ENCODE measurements at places on chromosomes 2 and 18.

GRCh38 chr2:81714817-81715216 lies 1410.3 kb upstream of the LRRTM1 start:
- DNase-seq, result no peak

DNA sequence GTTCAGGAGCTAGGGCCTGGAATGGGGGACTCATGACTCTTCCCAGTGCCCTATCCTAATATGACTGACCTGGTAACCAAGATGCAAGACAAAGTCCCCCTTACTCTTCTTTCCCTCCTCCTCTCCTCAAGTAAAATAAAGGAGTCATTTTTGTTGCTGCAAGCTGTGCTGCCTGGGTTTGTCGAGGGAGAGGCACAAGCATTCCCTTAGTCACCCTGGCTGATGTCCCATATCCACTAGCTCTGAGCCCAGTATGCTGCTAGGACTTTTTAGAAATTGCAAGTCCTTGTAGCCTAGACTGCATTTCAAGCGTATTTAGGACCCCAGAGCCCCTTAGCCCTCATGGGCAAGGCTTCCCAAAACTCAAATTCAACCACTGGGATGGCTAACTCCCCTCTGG lies 338.5 kb upstream of the SETBP1 start:
- DNase-seq, result no peak

- no peak for DNase-seq
These were observed 71.8 kb upstream of the NPAS2 start for GRCh38 chr2:100747996-100748615.

GRCh38 chr2:197914778-197915177 lies 110.4 kb downstream of the PLCL1 start:
- no peak for DNase-seq

Measured in NCI-H446 treated with DMSO at 0.1 percent for 48 hours (cell line).